CD14-positive monocyte (primary cell): ENCODE measurements at places on chromosomes 16 and 17. TPM values are rescaled to one million over a fixed set of nuclear protein-coding genes. Genes with fewer than 3 reads are reported as not detected.
A peak's percentile ranks its signal among the peaks of the same experiment; 100 is the strongest.

Gene NOTUM
- polyA plus RNA-seq = not detected

DNA sequence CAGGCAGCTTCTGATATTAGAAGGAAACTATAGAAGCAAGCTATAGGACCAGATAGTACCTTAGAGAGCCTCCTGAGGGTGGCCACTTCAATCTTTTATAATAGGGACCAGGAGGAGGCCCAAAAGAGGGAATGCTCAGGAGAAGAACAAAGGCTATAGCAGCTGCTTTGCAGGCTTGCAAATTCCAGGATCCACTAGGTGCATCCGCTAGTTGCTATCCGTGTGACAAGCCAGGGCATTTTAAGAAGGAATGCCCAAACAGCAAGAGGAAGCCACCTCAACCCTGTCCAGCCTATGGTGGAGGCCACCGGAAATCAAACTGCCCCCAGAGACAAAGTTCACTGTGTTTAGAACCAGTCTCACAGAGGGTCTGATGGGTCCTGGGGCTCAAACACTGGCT lies 192.6 kb upstream of the KIF2B start:
- no peak for DNase-seq

DNA sequence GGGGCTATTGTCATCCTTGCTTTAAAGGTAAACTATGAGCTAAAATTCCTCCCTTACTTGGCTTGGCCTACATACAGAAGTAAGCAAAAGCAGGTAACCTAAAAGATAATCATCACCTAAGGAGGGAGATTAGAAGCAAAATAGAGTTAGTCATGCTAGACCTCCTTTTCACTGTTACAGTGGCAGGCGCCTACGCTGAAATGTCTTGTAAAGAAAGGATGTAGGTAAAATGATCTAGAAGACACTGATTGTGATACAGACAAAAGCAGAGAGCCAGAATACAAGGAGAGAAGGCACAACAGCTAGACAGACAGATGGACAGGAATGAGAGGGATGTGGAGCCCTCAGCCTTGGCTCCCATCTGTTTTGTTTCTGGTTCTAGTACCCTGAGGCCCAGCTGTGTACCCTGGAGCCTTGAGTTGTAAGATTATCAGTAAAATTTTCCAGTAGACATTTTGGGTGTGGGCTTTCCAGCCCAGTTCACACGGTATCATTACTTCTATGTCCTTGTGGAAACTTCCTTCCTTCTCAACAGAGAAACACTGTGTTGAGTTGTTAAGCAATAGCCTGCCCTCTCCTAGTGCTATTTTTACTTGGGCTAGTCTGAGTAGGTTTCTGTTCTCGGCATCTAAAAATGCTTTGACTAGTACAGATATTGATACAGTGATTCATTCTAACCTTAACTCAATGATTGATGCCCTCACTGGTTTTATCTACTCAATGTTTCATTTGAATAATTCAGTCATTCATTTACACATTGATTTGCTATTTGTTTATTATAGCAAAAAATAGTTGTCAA lies 7.7 kb upstream of the C16orf78 start:
- no peak for DNase-seq

Gene DOC2A
- polyA plus RNA-seq = 3.7 and 4.2 TPM in 2 replicates

Gene CNGB1
- not detected for polyA plus RNA-seq

Gene RBBP6
- polyA plus RNA-seq = 13.2 TPM

DNA sequence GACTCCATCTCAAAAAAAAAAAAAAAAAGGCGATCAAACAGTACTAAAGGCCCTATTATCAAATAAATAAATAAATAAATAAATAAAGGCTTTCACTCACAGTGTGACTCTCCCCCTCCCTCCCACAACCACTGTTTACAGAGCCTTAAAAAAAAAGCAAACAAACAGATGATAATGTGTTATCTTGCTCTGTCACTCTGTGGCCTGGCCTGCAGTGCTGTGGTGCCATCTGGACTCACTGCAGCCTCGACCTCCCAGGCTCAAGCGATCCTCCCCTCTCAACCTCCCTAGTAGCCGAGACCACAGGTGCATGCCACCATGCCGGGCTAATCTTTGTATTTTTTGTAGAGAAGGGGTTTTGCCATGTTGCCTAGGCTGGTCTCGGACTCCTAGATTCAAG lies 8.1 kb upstream of the NAGLU start:
- DNase-seq = no peak

GRCh38 chr16:85643631-85644030 lies 30.5 kb downstream of the GSE1 start:
- DNase-seq = no peak

Gene ASIC2
- not detected in 2 replicates for polyA plus RNA-seq

GRCh38 chr16:30357085-30357714 lies 2.1 kb upstream of the CD2BP2 start:
- DNase-seq = no peak

GRCh38 chr17:6701719-6702118 lies 11.4 kb downstream of the SLC13A5 start:
- DNase-seq = peak; percentile 20

Gene IRX5
- polyA plus RNA-seq = not detected

Gene PLK1
- not detected for polyA plus RNA-seq

- DNase-seq = no peak
Measured at GRCh38 chr16:86986809-86987487, 330.2 kb downstream of the C16orf95 start.

GRCh38 chr16:12582696-12583095 lies 221.0 kb downstream of the CPPED1 start:
- no peak for DNase-seq

- no peak for DNase-seq
Measured at GRCh38 chr16:85541980-85542900, 70.9 kb upstream of the GSE1 start.

Gene BCL6B
- not detected in 2 replicates for polyA plus RNA-seq

- DNase-seq = no peak
Measured at GRCh38 chr17:46020023-46020761, 21.1 kb downstream of the STH start.

Gene SPNS3
- polyA plus RNA-seq = 5.7 and 9.1 TPM in 2 replicates
